Inflammatory macrophage treated with lipopolysaccharide for 4 hours (primary cell): ENCODE measurements at places on chromosomes 3 and 15.

DNA sequence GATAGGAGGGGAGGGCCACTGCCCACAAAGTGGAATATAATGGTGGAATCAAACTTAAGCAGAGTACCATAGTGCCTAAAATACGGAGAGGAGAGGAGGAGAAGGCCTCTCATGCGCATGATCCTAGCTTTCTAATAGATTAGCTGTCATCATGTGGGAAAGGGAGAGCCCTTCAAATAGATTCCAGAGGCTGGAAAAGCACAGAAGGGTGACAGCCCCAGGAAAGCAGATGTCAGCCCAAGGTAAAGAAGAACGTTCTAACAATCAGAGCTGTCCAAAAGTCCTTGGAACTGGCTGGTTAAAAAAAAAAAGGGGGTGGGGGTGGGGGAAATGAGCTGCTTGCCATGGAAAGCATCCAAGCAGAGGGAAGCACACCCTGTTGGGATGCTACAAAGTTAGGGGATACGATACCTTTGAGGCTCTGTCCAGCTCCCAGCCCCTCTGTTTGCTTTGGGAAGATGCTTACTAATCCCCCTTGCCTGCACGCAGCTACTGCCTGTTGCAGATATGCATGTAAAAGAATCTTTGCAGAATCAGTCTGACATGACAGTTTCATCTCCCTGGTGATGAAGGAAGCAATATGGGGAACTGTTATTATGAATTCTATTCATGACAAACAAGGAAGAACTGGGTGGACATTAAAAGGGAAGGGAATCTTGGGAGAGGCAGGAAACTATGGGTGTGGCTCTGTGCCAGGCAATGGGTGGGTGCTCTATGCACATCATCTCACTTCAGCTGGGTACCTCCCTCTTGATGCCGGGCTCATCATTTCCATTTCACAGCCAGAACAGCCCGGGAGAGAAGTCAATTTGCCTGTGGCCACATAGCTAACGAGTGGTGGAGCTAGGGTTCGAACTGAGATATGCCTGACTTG is 10.1 kb upstream of the LMCD1 start:
- peak; percentile 40 for DNase-seq

GRCh38 chr3:188217726-188218125 is 63.8 kb downstream of the LPP start:
- DNase-seq: no peak

GRCh38 chr15:89030311-89030710 is 57.9 kb upstream of the ABHD2 start:
- no peak for DNase-seq

- DNase-seq: no peak
These were observed 8.4 kb upstream of the RPS17 start for GRCh38 chr15:82548700-82549099.

DNA sequence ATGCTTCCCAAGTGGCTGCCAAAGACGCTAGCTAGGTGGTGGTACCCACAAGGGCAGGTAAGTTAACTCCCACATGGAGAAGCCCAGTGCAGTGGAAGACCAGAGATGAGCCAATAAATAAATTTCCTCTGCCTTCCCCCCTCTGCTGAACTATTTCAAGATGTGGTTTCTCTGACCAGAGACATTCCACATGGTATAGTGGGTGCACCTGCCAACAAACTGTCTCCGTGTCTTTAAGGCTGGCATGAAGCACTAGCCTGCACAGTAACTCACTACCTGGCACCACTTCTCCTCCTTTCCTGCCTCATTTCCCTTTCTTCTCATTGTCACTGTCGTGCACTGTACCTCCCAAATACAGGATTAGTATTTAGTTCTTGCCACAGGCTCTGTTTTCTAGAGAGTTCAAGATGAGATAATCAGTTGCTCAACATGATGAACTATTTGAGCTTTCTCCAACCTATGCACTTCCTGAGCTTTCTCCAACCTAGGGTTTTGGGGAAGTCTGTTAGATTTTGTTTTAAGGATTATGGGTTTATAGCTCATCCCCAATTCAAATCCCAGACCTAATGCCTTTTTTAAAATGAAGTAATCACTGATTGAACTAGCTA is 8.4 kb upstream of the CRTAP start:
- DNase-seq: no peak

DNA sequence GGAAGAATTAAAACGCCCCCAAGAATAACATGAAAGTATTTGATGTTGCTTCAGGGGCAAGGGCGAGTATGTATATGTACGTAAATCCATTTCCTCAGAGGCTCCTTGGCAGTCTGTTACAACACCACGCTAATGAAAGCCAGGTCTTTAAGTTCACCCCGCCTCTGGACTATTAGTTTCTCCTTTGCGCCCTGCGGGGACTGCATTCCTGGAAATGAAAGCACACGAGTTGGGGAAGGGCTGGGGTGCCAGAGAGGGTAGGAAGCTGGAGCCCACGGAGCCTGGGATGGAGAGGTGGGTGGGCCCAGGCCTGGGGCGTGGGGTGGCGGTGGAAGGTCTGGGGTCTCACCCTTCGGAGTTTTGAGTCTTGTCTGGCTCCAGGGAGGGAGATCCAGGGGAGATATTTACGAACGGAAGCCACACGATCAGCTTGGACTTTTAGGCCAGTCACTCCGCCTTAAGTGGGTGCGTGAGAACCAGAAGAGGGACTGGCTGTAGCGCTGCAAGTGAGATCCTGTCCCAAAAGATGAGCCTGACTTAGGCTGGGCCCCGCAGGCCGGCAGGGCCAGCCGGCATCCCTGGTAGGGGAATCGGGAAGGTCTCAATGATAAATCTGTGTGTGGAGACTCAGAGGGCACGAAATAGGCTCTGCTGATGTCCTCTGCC is 1.6 kb upstream of the PLCL2 start:
- peak; percentile 59 for DNase-seq

DNA sequence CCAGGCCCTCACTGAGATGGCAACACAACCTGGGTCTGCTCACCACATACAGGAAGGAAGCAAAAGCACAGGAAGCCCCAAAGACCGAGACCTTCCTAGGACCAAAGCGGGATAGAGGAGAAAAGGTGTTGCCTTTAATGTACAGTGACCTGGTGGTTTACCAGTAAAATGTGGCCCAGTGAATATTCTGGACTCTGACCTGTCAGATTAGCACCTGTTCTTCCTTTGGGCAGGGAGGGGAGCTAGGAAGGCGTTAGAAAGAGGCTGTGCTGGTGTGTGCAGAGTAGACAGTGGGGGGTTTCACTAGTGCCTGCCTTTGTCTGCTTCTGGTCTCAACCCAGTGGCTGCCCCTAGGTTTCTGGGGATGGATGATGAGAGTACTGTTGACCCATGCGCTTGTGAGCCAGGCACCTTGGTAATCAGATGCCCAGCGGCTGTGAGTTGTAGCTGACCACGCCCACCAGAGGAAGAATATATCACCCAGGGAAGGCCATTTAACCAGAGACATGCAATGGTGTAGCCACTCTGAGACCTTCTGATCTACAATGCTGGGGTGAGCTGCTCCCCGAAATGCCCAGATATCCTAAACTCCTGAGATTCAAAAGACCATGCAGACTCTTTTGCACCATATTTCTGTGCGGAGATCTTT is 90.1 kb upstream of the NEO1 start:
- DNase-seq: no peak

DNA sequence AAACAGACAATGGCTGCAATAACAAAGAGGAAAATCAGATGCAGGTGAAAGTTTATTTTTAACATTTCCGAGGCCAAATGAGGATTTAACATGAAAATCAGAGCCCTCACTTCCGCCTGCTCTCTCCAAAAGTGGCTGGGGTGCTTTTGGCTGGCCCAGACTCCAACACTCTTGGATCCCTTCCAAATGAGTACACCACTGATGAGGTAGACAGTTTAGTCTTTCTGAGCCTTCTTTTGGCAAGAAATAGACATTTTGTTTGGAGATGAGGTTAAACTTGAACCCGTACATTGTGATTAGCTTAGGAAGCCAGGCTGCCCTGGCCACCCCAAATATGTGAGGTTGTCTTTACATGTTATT is 51.0 kb upstream of the TRA2B start:
- DNase-seq: no peak

DNA sequence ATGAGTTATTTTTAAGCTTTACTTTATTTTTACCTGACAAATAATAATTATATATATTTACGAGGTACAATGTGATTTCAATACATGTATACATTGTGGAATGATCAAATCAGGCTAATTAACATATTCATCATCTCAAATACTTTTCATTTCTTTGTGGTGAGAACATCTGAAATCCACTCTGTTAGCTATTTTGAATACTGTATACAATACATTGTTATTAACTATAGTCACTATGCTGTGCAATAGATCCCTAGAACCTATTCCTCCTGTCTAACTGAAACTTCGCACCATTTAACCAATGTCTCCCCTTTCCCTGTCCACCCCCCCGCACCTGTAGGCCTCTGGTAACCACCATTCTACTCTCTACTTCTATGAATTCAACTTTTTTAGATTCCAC is 7.9 kb upstream of the SPPL2A start:
- DNase-seq: no peak

DNA sequence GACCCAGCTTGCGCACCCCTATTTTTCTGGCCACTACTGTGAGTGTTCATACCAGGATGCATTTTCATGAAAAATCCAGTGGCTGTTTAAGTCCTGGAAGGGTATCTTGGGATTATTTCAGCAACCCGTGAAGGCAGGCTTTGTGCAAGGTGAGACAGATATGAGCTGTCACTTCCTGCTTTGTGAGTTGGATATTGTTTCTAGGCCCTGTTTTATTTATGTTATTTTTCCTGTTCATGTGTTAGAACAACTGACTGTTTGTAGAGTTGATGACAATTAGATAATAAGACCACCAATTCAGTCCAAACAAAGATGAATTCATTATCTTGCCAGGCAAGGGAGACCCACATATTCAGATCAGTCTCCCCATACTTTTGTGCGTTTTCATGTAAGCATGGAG is 42.5 kb downstream of the ZBTB38 start:
- no peak for DNase-seq

GRCh38 chr3:100548053-100548452 is 55.6 kb downstream of the TMEM45A start:
- DNase-seq: peak; percentile 18

DNA sequence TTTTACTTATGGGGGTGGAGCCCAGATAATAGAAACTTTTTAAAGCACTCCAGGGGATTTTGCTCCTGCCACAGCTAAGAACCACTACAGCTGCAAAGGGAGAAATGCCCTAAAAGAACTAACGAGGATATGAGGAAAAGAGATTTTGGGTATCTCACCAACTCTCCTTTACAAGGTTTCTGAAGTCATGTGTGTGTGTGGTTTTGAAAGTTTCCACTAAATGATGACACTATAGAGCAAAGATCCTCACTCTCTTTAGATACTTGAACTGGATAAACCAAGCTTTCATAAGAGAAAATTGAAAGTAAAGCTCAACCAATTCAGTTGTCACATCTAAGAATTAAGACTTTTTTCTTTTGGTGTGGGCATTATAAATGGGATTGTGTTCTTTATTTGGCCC is 455.3 kb upstream of the ALCAM start:
- DNase-seq: no peak

- peak; percentile 72 for DNase-seq
These were observed 619 bp downstream of the TTBK2 start for GRCh38 chr15:42919799-42920518.

DNA sequence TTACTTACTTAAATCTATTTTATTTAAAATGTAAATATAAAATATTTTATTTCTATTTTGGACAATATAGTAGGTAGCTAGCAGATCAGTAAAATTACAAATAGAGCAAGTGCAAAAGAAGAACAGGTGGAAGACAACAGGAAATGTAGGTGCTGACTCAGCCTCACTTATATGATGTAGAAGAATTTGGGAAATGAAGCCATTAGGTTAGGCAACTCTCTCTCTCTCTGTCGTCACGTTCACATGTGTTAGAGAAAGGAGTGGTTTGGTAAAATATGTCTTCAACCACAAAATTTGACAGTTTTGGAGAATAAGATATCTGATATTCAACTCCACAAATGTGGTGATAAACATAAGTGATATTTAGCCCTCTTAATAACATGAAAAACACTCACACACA is 532.5 kb upstream of the KCNMB2 start:
- peak; percentile 75 for DNase-seq

DNA sequence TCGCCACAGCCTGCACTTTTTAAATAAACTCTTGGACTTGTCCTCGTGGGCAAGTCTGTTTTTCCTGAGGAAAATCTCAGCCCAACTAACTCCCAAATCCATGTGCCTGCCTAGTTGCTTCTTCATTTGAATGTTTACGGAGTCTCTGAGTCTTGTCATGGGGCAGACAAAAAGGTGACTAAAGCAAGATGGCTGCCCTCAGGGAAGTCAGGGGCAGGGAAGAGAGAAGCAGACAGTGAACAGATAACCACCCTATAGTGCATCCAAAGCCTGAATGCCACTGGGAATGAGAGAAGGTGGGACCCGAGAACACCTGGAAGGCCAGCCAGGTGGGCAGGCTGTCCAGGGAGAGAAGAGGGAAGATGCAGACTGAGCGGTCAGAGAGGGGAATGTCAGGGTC is 21.4 kb downstream of the CCDC12 start:
- DNase-seq: no peak

DNA sequence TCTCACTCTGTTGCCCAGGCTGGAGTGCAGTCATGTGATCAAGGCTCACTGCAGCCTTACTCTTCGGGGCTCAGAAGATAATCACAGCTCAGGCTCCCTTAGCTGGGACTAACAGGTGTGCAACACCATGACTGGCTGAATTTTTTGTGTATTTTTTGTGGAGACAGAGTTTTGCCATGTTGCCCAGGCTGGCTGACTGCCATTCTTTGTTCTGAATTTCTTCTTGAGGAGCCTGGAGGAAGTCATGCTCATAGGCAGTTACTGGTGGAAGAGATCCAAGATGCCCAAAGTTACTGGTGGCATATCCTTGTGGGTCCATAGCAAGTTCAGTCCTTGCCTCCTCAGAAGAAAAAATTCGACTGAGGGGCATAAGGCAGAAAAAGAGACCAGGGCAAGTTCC is 16.6 kb upstream of the UBP1 start:
- DNase-seq: no peak

GRCh38 chr3:150371741-150372254 is 36.3 kb upstream of the TSC22D2 start:
- peak; percentile 48 for DNase-seq

DNA sequence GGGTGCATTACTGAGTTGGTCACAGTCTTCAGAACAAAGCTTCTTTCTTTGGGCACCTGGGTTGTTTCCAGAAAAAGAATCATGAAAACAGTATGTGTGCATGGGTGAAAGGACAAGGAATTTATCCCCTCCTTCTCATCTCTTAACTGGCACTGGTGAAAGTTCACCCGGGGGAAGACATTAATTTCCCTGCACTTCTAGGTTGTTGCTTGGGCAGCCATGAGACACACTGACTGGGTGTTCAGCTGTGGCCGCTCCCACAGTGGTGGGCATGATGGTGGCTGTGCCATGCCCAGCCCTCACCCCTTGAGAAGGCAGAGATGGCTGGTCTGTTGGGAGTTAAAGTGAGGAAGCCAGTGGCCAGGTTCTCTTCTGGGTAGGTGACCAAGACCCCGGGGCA is 16.6 kb upstream of the KY start:
- DNase-seq: no peak
